ENCODE measurements at places on chromosomes 6 and 20.

DNA sequence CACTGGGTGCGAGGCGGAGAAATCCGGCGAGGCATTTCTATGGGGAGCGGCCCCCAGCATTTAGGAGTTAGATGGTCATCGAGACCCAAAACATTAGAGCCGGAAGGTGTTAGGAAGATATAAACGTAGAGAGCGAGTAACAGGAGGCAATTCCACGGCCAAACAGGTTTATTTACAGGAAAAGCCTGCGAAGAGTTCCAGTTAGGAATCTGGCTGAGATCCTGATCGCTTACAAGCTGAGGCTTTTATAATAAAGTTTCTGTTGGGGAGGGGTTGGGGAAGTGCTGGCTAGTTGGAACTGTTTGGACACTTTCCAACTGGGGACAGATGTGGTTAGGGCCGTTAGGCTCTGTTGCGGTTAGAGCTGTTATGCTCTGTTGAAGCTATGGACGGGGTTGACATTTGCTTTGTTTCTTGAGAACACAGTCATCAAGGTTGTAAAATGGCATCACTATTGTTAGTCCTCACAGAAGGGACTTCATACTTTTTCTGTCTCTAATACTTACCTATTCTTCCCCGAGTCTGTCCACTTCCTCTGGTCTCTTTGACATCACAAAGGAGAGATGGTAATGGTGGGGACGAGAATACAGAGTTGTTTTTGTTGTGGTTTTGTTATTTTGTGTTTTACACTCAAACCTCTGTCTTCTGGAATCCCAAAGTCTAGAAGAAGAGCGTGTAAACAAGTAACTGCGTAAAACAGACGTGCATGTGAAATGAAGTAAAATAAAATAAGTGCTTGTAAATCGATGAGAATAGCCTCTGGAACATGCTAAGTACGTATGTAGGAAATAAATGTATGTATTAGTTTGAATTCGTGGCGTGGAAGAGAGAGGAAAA is 554 bp upstream of the ZSCAN31 start:
- DNase-seq: peak; percentile 12

GRCh38 chr6:146598772-146599405 is at the start of gene ADGB:
ADGB (plus strand) TSS chr6:146598972; CDS start chr6:146599041, 69 bp downstream.
- DNase-seq: no peak

- DNase-seq: no peak
These were observed 59.1 kb upstream of the KCNK16 start for GRCh38 chr6:39381550-39382140.

DNA sequence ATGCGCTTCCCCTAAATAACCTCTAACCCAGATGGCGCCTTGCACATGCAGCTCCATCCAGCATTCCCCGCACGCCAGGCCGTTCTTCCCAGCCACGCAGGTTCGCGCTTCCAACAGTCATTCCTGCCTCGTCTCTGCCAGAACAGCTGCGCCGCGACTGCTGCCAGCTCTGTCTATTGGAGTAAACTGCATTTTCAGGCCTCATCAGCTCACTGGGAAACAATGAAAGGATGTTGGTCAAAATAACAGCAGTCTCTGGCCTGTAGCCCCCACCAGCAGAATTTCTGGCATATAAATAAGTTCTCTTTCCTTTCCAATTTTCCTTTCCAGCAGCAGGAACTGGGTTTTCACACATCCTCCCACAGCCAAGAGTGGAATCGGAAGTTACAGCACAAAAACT is 14.6 kb downstream of the NRSN1 start:
- no peak for DNase-seq

- no peak for DNase-seq
These were observed 7.3 kb downstream of the SCML4 start for GRCh38 chr6:107816818-107817217.

DNA sequence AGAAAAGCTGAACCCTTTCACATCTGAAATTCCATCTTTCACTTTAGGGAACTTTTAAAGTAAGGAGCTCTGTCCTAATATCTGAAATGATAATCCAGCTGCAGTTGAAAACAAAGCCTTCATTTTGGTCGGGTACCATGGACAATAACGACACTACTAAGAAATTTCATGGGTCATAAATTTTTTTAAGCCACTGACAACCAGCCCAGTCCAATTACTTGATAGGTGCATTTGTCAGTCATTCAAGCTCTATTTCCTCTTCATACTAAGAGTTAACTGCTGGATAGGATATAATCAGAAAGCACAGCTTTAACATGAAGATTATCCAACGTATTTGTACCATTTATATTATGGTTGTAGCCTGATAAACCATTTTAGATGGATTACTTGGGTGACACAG is 52.5 kb downstream of the MMUT start:
- DNase-seq: no peak

- no peak for DNase-seq
These were observed 9.6 kb downstream of the FNDC1 start for GRCh38 chr6:159178847-159179246.

DNA sequence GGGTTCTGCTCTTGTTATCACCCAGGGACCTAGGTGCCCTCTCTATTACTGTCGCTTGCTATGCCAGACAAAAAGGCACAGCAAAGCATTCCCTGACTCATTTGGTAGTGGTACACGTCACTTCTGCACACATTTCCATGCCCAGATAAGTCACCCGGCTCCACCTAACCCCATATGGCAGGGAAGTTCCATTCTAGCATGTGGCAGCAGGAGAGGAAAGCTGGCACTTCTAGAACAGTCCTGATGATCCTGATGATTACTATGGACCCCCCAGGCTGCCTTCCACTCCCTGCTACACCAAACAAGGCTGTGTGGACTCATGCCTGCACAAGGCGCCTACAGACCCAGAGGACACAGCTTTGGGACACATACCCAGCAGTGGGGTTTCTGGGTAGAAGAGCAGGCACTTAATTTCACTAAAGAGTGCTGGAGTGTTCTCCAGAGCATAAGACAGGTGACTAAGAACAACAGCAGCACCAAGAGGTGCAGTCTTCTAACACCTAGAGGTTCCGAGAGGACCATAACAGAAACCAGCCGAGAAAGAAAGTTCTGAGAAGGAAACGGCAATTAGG is 53.5 kb upstream of the NELFCD start:
- no peak for DNase-seq

GRCh38 chr6:54252916-54253315 is 55.3 kb upstream of the TINAG start:
- no peak for DNase-seq

DNA sequence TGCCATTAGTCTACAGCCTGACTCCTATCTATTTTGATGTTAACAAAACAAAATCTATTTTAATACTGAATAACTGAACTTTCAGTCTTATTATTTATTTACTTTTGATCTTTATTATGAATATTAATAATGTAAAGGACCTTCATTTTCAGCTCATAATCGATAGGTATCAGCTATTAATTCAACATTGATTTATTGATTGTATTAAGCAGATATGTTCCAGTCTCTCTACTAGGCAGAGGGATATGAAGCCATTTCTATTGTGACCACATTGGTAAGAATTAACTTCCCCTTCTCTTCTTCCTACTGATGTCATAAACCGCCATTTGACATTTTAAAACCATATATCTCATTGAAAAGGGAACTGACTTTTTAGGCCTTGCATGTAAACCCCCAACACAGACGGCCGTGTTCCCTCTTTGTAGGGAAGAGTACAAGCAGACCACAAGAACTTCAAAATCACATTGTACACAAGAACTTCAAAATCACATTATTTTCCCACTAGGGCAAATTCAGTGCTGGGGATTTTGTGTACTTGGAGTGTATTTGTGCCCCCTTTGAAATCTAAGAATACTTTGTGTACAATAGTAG is 69.5 kb upstream of the FABP7 start:
- no peak for DNase-seq

DNA sequence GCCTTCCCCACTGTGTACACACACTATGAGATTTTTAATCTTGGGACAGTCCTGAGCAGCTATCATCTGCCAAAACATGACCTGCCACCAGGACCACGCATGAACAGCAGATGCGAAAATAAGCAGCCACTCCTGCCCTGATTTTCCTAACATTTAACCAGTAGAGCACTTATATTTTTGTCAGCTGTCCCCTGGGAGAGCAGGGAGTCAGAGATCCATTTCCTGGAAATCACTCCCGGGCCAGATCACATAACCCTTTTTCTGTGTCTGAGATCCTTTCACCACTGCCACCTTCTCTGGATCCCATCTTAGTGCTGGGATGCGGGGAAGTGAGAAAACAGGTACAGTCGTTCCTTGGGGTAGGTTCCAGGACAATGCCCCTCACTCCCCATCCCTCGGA is 5.7 kb downstream of the SDCBP2 start:
- DNase-seq: no peak

DNA sequence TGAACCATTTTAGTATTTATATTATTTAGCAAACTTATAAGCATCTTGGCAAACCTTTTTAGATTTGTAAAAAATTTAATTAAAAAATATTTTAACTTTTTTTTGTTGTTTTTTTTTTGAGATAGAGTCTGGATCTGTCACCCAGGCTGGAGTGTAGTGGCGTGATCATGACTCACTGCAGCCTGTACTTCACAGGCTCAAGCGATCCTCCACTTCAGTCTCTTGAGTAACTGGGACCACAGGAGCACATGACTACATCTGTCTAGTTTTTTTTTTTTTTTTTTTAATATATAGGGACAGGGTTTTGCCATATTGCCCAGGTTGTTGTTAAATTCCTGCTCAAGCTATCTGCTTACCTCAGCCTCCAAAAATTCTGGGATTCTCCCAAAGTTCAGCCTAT is 161.1 kb downstream of the EYS start:
- no peak for DNase-seq

DNA sequence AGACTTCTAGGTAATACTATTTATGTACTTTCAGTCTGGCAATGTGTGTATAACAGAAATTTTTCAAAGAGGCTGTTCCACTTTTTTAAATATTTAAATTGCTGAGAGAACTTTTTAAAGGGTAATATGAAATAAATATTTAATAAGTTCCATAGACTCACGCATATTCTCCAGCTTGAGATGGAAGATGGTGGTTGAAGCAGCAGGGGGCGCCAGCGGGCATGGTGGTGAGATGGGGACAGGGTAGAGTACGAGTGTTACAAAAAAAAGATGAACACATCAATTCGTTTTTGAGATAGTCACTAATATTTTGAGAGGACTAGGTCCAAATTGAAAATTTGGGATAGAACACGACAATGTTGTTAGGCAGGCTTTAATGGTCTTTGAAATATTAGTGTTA is 68.4 kb downstream of the RSPO3 start:
- peak; percentile 21 for DNase-seq

All from central memory CD4-positive, alpha-beta T cell (primary cell).